ENCODE measurements at places on chromosomes 5 and 9.

DNA sequence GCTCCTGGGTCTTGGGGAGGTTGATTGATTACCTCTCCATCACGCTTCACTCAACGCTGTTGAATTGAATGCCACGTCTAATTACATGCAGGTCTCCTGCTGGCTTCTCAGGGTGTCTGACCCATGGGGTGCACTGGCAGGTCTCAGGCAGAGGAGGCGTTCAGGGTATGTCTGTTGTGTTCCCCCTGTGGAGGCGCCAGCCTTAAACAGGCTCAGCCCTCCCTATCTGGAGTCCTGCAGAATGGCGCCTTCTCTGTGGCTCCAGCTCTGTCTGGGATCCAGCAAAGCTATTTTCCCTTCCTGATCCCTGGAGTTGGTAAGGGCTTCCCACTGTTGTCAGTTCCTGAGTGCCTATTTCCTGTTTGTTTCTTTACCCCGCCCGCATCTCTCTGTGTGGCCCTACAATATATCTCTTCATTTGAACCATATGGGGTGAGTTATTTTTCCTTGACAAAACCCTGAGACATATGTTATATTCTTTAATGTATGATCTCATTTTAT, 150.0 kb downstream of the NTRK2 start:
- DNase-seq, result no peak

DNA sequence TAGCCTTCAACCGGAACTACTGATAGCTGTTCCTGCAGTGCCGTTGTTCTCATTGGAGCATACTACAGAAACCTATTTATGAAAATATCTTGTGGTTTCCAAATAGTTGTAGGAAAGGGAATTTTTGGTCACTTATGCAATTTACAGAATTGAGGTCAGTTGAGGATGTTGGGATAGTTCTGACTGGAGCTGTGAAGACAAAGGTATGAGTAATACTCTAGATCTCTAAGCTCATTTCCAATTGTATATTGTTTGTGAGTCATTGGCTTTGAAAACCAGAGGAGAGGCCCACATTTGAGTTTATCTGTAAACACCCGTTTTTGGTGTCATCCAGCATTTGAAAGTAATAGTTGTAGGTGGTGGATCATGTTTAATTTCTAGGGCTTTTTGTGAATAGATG, 561.3 kb upstream of the WWC1 start:
- no peak for DNase-seq

DNA sequence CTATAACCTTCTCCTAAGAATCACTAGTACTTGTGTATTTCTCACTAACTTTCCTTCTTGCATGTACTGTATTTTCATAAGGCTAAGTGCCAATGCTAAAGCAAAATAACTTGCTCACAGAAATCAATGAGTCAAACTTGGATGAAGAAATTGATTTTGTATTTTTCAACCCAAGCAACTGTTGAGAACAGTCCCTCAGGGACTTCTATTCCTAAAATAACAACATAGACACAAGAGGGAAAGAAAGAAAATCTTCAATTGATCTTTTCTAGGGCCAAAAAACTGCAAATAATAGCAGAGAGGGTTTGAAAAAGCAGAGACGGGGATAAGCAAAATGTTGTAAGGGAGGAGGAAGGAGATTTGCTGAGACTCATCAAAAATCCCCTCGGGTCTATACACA, 69.8 kb downstream of the HABP4 start:
- DNase-seq, result no peak

GRCh38 chr5:102863058-102863457, 108.0 kb downstream of the PAM start:
- DNase-seq, result no peak

- peak; percentile 31 for DNase-seq
These were observed 2.1 kb downstream of the CFAP77 start for GRCh38 chr9:132412089-132412488.

DNA sequence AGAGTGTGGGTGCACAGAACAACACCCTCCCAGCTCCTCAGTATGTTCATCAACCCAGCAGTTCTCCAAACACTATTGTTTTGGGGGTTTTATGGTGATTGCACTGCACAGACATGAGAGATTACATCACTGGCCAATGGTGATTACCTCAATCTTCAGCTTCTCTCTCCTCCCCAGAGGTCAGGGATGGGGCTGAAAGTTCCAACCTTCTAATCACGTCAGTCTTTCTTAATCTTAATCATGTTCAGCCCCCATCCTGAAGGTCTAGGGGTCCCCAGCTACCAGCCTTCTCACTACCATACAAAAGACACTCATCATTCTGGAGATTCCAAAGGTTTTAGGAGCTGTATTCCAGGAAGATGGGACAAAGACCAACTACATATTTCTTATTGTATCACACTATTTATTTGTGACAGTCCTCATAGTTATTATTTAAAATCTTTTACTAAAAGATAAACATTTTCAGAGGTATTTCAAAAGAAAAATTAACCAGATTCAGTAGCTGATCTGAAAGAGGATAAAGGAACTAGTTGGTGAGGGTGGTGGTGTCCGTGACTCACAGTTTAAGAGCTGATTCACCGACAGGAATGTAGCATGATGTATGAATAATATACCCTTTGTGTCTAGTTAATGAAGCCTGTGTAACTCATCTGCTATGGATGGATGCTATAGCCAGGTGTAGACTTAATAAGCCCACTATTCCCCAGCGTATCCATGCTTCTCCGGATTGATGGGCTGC, 35.6 kb downstream of the RASEF start:
- DNase-seq, result no peak

DNA sequence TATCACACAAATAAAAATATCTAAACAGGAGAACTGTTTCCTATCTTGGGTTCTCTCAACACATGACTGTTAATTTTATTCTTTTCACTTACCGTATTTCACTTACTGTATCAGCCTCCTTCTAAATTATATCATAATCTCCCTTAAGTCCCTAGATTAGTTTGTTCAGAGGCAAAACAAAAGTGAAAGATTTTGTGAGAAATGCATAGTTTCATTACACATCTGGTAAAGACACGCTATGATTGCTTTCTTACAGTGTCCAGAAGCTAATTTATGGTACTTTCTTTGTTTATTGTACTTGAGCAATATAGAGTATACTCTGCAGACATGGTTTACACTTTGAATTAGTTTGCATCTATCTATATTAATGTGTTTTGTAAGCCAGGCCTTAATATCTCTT, 159.7 kb upstream of the TLX3 start:
- no peak for DNase-seq

GRCh38 chr9:123164285-123164684, 104.1 kb downstream of the STRBP start:
- no peak for DNase-seq

- no peak for DNase-seq
These were observed 85.3 kb upstream of the STC2 start for GRCh38 chr5:173413471-173413982.

DNA sequence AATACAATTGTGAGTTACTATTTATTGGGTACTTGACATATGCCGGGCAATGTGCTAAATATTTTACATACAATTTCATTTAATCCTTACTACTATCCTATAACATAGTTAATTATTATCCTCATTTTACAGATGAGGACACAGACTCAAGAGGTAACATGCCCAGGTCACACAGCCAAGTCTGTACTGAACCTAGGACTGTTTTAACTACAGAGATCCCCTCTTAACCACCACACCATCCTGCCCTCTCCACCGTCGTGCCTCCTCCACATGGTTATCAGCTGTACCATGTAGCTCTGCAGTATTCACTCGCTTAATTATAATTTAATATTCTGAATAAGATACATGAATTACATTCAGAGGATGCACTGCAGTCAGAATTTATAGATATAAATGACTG, 5.3 kb downstream of the RAB14 start:
- no peak for DNase-seq

- no peak for DNase-seq
These were observed 83.8 kb downstream of the DAPK1 start for GRCh38 chr9:87581513-87581912.

GRCh38 chr5:112616812-112617547, 120.7 kb upstream of the APC start:
- DNase-seq, result no peak

- no peak for DNase-seq
These were observed 21.1 kb downstream of the RGMB start for GRCh38 chr5:98794414-98795080.

GRCh38 chr5:67969631-67970030, 245.9 kb upstream of the PIK3R1 start:
- no peak for DNase-seq

- no peak for DNase-seq
These were observed 11.9 kb downstream of the EEIG1 start for GRCh38 chr9:127968700-127969383.
